ENCODE measurements at places on chromosomes 5 and 9.
A peak's percentile ranks its signal among the peaks of the same experiment; 100 is the strongest.

DNA sequence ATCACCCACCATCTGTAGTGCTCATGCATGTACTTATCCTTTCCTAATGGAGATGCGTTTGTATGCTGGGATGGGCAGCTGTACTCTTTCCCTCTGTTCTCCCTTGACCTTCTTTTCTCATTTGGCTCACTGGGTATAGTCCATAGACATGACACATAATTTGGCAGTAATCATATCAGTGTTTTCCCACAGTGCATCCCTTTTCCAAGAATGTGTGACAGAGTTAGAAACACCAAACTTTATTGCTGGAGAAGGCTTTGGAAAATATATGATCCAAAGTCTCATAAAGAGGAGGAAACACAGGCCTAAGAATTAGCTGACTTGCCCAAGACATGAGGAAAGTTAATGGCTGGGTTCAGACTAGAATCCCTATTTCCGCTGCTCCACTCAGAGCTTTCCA is 1233.4 kb upstream of the DMAC1 start:
- DNase-seq: no peak

DNA sequence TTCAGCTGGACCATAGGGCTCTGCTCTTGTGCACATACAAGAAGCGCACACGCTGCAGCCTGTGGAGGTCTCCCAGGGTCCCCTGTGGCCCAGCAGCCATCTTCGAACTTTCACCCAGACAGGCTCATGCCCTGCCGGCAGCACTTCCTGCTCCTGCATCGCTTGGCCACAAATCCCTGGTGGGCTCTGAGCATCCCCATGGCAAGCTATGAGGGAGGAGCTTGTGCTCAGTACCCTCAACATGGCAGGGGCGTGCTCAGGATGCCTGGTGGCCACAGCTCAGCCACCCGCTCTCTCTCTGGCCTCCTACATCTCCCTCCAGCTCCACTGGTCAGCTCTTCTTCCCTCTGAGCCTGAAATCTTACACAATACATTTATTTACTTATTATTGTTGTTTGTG is 63.7 kb downstream of the IRX2 start:
- DNase-seq: no peak

GRCh38 chr9:3458806-3459475 is 66.9 kb downstream of the RFX3 start:
- peak; percentile 44 for DNase-seq

GRCh38 chr5:94998670-94999069 is 286.2 kb downstream of the MCTP1 start:
- DNase-seq: no peak

DNA sequence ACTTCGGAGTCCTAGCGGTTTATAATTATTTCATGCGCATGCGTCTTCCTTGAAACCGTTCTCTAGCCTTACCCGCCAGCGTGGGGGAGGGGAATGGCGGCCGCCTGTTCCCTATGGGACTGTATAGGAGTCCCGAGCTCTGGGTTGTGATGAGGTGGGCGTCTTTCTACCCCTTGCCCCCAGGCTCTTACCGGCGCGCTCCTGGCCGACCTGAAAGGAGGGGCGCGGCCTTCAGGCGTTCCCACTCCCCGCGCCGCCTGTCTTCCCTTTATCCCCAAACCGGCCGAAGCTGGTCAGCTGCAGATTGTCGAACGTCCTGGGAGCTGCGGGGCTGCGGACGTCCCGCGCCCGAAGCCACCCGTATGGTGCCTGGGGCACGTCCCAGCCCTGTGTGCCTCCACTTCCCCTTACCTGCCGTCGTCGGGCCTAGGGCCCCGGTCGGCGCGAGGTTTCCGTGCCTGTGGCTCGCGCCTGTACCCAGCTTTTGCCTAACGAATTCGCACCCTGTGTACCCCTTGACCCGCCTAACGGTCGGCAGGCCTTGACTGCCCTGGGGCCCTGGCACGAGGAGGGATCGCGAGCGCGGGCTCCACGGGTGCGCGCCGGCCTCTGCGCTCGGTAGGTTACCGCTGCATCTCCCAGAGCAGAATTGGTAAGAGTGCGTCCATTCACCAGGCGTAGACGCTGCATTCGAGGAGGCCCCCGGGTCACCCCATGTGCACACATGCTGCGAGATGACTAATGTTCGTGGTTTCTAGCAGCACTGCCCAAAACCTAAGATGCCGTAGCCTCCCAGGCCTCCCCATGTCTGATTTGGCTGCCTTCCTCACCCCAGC is 653 bp upstream of the HNRNPH1 start:
- DNase-seq: peak; percentile 77

- no peak for DNase-seq
Observed at GRCh38 chr5:156182174-156182967, 144.6 kb upstream of the SGCD start.

GRCh38 chr9:122223435-122223834 is 5.3 kb downstream of the LHX6 start:
- no peak for DNase-seq

GRCh38 chr5:149071756-149072155 is 8.9 kb upstream of the SH3TC2 start:
- no peak for DNase-seq

DNA sequence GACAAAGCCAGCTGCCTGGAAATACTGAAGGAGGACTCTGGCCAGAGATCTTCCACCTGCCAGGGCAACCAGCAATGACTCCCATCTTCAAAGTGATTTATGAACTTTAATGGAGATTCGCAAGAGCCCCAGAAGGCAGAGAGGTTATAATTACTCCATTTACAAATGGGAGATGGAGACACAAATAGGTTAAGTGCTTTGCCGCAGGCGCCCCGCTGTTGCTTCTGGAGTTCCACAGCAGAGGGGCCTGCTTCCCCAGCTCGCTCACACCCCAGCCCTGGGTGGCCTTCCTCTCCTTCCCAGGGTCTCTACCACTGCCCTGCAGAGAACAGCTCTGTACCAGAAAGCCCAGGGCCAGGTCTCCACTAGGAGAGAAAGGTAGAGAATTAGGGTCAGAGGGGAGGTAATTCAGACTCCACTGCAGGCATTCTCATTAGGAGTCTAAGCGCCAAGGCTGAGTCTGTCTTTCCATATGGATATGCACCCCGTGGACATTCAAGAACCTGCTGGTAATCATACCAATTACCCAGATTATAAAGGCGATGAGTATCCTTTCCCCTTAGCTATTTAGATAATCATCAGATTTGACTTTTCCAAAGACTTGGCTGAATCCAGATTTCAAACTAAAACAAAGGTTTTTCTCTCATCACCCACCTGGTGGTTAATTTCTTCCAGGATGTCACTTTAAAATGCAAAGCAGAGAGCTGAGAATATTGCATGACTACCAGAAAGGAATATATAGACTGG is 157.6 kb upstream of the TUT7 start:
- no peak for DNase-seq

DNA sequence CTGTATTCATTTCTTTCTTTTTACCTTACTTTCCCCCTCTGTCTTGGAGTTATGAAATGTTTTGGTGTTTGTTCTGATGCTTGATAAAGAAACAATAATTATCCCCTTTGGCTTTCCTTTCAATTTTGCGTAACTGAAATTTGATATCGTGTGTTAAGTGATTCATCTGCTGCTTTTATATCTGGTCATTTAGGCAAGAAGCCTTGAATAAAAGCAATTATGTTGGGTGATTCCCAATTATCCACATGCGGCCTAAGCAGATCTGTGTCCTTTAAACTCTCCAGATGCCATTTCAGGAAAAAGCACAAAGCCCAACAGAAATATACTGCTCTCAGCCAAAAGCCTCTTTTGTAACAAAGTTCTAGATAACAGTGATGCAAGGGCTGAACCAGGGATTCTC is 92.8 kb downstream of the TAF11L14 start:
- DNase-seq: no peak

- DNase-seq: no peak
Observed at GRCh38 chr5:3564827-3565518, 30.7 kb upstream of the IRX1 start.
